T-cell (primary cell): ENCODE measurements at places on chromosomes 13 and 19. TPM values are rescaled to one million over a fixed set of nuclear protein-coding genes. Genes with fewer than 3 reads are reported as not detected.

Gene FGF21
- not detected for total RNA-seq

Gene TMEM190
- not detected for total RNA-seq

DNA sequence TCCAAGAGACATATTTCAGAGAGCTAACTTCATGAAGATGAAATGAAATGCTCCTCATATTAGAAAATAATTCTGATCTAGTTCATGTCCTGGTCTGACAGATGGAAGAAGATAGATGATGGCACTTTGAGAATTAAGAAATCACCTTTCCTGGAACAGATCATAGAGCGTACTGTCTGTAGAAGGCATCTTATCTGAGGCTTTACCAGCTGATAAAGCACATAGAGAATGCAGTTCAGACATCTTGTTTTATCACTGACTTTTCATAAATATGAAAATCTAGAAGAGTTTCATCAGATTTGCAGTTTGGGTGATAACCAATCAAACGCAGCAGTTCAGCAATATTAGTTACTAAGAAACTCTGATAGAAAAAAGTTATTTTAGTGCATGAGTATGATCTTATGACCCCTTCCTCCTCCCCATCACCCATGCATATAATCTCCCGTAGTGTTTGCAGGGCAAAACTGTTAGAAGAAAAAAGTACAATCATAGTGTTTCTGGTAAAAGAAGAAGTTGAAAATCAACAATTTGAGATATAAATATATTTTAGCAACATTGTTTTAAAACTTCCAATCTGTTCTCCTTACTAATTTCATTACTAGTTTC is 585.2 kb downstream of the PCDH9 start:
- H3K27me3 ChIP-seq, result no peaks in the 10 kb centered on the region
- no peaks in the 10 kb centered on the region for H3K4me1 ChIP-seq
- H3K27ac ChIP-seq, result no peak overlapping the region
- no peak for DNase-seq
- no peaks in the 10 kb centered on the region for H3K36me3 ChIP-seq

- H3K4me1 ChIP-seq, result no peaks in the 10 kb centered on the region
- no peak for DNase-seq
- no peak overlapping the region for H3K4me3 ChIP-seq
These were observed 65.2 kb downstream of the DPRX start for GRCh38 chr19:53696951-53697350.

- H3K4me3 ChIP-seq, result no peak overlapping the region
- peak; percentile 81 for DNase-seq
- H3K27me3 ChIP-seq, result no peaks in the 10 kb centered on the region
- peaks cover 15% of the 10 kb centered on the region for H3K4me1 ChIP-seq
- no peaks in the 10 kb centered on the region for H3K36me3 ChIP-seq
These were observed 29.4 kb upstream of the NDFIP2 start for GRCh38 chr13:79451500-79451962.

DNA sequence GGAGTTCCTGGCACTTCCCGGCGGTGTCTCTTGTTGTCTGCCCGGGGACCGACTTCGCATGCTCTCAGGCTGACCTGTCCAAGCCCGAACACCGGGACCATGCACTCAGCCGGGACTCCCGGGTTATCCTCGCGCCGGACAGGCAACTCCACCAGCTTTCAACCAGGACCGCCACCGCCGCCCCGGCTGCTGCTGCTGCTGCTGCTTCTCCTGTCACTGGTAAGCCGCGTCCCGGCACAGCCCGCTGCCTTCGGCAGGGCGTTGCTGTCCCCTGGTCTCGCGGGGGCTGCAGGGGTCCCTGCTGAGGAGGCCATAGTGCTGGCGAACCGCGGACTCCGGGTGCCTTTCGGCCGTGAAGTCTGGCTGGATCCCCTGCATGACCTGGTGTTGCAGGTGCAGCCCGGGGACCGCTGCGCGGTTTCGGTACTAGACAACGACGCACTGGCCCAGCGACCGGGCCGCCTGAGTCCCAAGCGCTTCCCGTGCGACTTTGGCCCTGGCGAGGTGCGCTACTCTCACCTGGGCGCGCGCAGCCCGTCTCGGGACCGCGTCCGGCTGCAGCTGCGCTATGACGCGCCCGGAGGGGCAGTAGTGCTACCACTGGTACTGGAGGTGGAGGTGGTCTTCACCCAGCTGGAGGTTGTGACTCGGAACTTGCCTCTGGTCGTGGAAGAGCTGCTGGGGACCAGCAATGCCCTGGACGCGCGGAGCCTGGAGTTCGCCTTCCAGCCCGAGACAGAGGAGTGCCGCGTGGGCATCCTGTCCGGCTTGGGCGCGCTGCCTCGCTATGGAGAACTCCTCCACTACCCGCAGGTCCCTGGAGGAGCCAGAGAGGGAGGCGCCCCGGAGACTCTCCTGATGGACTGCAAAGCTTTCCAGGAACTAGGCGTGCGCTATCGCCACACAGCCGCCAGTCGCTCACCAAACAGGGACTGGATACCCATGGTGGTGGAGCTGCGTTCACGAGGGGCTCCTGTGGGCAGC is 661 bp downstream of the FREM2 start:
- H3K27me3 ChIP-seq, result peaks cover 12% of the 10 kb centered on the region
- H3K4me3 ChIP-seq, result no peak overlapping the region
- H3K36me3 ChIP-seq, result no peaks in the 10 kb centered on the region
- no peak for DNase-seq

DNA sequence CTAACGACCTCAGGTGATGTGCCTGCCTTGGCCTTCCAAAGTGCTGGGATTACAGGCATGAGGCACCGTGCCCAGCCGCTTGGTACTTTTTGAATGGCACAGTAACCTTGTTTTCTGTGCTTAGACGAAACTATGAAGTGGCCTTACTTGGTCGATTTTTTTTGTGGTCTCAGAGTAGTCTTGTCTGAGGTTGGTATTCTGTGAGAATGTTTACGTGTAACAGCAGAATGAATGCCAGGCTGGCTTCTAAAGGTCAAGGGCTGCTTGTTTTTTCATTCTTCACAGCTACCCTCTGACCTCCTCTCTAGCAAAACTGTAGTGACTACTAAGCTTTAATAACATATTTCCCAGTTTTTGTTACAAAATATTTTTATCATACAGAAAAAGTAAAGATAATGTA is 313.3 kb downstream of the GPC6 start:
- no peaks in the 10 kb centered on the region for H3K4me1 ChIP-seq
- no peak overlapping the region for H3K4me3 ChIP-seq
- H3K27me3 ChIP-seq, result no peaks in the 10 kb centered on the region
- no peak for DNase-seq
- H3K36me3 ChIP-seq, result no peaks in the 10 kb centered on the region

DNA sequence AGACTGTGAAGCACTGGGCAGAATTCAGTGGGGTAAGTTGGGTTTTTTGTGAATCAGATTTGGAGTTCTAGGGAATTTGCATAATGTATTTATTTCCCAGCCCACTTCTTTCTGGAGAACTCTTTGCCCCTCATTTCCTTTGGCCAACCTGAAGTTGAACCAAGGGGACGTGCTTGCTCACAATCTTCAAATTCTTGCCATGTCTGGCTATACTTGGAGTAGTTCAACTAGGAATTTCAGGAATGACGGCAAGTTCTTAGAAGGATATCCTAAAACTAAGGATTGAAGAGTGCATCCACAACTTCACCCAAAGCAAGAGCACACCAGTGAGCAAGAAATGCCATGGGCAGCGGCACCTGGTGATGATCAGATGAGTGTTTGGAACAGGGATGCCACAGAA is 88.5 kb downstream of the TEX26 start:
- H3K27me3 ChIP-seq, result peaks cover 7% of the 10 kb centered on the region
- DNase-seq, result no peak
- no peaks in the 10 kb centered on the region for H3K36me3 ChIP-seq

DNA sequence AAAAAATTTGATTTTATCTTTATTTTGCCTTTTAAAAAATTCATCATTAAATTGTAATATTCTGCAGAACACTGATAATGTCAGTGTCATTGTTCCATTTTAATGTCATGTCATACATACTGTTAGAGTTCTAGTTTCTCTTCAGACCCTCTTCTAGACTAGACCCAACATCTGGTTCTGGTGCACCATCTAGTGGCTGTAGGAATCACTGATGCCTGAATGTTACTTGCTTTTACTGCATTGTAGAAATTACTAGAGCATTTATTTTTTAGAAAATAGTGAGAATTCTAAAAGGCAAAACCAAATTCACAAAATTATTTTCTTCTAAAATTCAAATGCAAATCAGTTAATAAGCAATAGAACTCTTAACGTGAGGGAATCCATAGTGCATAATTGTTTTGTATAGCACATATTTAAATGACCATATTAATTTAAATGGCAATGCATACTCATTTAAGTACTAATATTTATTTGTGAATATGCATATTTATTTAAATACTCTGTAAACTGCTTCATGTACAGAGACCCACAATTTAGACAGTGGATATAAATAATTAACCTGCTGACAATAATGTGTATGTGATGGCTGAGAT is 425.7 kb downstream of the KLF12 start:
- H3K27ac ChIP-seq, result no peak overlapping the region
- no peaks in the 10 kb centered on the region for H3K27me3 ChIP-seq
- no peak overlapping the region for H3K4me3 ChIP-seq
- peak; percentile 35 for DNase-seq

DNA sequence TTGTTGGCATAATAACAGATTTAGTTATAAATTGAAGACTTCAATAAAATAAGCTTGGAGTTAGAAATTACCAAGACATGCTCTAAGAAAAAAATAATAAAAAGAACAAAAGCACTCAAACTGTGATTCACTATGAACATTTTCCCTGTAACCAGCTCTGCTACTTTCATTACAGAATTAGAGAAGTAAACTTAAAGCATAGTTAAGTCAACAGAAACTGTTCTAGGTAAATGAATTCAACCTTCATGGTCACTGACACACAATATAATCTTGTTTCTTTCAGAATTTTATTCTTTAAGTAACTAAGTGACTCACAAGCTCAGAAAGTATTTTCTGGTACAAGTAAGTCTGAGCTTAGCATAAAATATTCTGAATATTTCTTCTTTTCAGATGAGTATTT is 136.3 kb downstream of the KLF5 start:
- H3K27ac ChIP-seq, result no peak overlapping the region
- H3K4me3 ChIP-seq, result no peak overlapping the region
- peaks cover 1% of the 10 kb centered on the region for H3K27me3 ChIP-seq
- DNase-seq, result no peak
- H3K36me3 ChIP-seq, result no peaks in the 10 kb centered on the region

- H3K4me1 ChIP-seq, result no peaks in the 10 kb centered on the region
- no peak overlapping the region for H3K4me3 ChIP-seq
- no peak for DNase-seq
- no peak overlapping the region for H3K27ac ChIP-seq
These were observed 70.7 kb upstream of the TDRD3 start for GRCh38 chr13:60326273-60326672.

GRCh38 chr13:109979228-109979627 is 192.8 kb upstream of the IRS2 start:
- H3K4me1 ChIP-seq, result no peaks in the 10 kb centered on the region
- H3K36me3 ChIP-seq, result no peaks in the 10 kb centered on the region
- peaks cover 10% of the 10 kb centered on the region for H3K27me3 ChIP-seq
- H3K27ac ChIP-seq, result no peak overlapping the region
- DNase-seq, result no peak

DNA sequence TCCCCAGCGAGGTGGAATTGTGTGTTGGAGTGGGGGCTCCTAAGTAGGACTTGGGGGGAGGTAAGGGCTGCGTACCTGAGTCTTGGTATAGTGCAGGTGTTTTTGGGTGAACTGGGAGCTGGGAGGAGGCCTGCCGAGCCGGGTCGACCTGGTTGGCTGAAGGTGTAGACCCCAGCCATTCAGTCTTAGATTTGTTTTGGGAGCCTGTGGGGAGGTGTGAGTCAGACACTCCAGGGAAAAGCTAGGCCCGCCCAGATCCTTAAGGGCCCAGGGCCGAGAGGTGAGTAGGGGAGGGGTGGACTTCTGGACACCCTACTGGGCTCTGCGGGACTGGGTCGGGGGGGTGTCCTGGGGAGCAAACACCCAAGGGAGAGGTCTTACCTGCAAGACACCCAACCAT is 935 bp downstream of the CRB3 start:
- no peak for DNase-seq
- peaks cover 13% of the 10 kb centered on the region for H3K36me3 ChIP-seq
- H3K4me1 ChIP-seq, result peaks cover 2% of the 10 kb centered on the region
- no peak overlapping the region for H3K4me3 ChIP-seq
- no peak overlapping the region for H3K27ac ChIP-seq

GRCh38 chr19:51511353-51511752 is 9.8 kb upstream of the SIGLEC12 start:
- H3K4me3 ChIP-seq, result no peak overlapping the region
- H3K27me3 ChIP-seq, result peaks cover 24% of the 10 kb centered on the region
- H3K4me1 ChIP-seq, result no peaks in the 10 kb centered on the region
- DNase-seq, result no peak
- H3K36me3 ChIP-seq, result no peaks in the 10 kb centered on the region

DNA sequence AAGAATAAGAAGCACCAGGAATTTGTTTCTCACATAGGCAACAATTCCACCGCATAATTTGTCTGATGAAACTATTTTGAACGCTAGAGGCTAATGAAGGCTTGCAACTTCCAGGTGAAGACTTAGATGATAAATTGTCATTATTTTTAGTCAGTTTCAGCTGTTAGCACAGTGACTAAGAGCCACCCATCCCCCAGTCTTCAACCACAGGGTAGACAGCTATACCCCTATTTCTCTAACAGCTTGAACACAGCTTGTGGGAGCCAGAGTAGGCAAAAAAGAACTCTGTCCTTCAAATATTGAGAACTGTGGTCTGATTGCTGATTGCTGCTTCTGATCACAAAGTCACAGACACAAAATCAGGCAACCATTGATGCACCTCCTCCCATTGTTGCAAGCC is 1124.8 kb upstream of the PRR20A start:
- no peaks in the 10 kb centered on the region for H3K27me3 ChIP-seq
- no peak overlapping the region for H3K27ac ChIP-seq
- no peaks in the 10 kb centered on the region for H3K4me1 ChIP-seq
- H3K36me3 ChIP-seq, result no peaks in the 10 kb centered on the region
- DNase-seq, result no peak

DNA sequence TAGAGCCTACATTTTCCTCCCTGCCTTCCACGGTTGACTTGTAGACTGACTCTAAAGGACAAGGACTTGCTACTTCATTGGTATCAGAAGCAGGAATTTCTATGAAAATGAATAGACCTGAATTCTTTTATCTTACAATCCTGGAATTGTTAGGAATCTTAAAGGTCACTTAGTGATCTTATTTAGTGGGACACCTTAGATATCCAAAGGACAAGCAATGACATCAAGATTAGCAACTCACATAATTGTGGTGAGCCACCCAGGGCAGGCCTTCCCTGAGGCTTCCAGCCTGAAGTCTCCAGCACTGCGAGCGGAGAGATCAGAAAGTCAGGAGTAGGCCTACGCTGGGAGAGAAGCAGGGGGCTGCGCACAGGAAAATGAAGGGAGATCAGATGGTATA is 37.8 kb downstream of the KLF5 start:
- no peaks in the 10 kb centered on the region for H3K36me3 ChIP-seq
- H3K4me3 ChIP-seq, result no peak overlapping the region
- no peak for DNase-seq
- H3K27me3 ChIP-seq, result no peaks in the 10 kb centered on the region

DNA sequence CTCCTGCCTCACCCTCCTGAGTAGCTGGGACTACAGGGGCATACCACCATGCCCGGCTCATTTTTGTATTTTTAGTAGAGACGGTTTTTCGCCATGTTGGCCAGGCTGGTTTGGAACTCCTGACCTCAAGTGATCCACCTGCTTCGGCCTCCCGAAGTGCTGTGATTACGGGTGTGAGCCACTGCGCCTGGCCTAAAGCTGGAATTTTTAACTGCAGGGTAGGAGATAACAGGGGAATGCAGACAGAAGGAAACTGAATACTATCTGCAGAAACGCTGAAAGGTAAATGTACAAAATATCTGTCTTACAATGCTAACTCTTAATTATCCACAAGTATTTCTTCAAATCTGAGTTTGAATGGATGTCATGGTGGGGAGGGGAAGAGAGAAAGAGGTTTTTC is 13.8 kb downstream of the TMTC4 start:
- H3K36me3 ChIP-seq, result peaks cover 60% of the 10 kb centered on the region
- peaks cover 6% of the 10 kb centered on the region for H3K4me1 ChIP-seq
- H3K27me3 ChIP-seq, result no peaks in the 10 kb centered on the region
